ENCODE measurements at places on chromosomes 7 and 10.

- peak; percentile 82 for DNase-seq
Observed at GRCh38 chr7:5452937-5453540, 29.4 kb upstream of the TNRC18 start.

- DNase-seq = no peak
Observed at GRCh38 chr10:75014516-75015230, 96.8 kb upstream of the SAMD8 start.

DNA sequence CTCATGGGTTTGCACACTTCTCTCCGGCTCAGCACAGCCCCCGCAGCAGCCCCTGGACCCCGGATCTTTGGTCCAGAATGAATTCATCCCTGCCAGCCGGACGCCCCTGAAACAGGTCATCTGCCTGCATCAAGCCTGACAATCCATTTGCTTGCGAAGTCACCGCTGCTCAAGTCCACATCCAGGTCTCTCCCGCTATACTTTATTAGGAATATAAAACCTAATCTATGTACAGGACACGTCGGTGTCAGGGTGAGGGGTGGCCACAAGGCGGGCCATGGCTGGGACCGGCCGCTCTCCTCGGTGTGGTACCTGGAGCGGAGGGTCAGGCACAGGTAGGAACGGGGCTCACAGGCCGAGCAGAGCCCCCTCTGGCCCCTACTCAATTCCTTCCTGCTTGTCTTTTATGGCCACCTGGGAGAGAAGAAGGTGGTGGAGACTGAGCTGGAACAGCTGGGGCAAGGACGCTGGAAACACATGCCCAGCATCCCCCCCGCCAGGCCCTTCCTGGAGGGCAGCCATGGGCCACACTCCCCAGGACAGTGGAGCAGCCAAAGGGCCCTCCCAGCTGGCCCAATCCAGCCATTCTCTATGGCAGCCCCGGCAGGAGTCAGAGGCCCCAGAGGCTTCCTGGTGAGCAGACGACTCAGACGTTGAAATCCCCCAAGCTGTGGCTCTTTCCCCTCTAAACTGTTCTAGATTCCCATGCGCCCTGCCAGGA, 5.3 kb downstream of the POLR2J start:
- DNase-seq = no peak

DNA sequence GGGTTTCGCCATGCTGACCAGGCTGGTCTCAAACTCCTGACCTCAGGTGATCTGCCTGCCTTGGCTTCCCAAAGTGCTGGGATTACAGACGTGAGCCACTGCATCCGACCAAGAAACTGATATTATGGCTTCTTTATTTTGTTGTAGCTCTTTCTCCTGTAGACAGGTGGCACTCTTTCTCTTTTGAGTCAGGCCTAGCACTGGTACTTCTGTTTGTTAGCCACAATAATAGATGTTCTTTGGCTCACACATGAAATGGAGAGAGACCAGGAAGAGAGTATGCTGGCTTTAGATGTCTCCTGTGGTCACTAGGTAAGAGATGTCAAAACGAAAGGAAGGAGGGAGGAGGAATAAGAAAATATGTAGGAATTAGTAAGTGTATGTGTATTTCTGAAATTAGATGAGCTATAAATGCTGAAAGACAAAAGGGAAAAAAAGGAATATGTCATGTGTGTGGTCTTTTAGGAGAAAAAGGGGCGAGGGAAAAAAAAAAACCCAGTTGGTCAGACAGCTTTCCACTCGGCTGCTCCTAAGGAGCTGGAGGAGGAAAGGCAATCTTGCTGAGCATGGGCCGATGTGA, 78.7 kb downstream of the CLEC2L start:
- DNase-seq = peak; percentile 45

GRCh38 chr10:93397020-93397419, 85.1 kb downstream of the MYOF start:
- no peak for DNase-seq

Data from AG20443 (cell line).